Activated CD4-positive, alpha-beta T cell treated with anti-CD3 and anti-CD28 coated beads for 4 hours (primary cell): ENCODE measurements at places on chromosomes 11 and 22.

- DNase-seq = no peak
Observed at GRCh38 chr11:116870054-116870453, 32.6 kb upstream of the APOA1 start.

- no peak for DNase-seq
Observed at GRCh38 chr11:33709466-33709865, 8.8 kb upstream of the C11orf91 start.

DNA sequence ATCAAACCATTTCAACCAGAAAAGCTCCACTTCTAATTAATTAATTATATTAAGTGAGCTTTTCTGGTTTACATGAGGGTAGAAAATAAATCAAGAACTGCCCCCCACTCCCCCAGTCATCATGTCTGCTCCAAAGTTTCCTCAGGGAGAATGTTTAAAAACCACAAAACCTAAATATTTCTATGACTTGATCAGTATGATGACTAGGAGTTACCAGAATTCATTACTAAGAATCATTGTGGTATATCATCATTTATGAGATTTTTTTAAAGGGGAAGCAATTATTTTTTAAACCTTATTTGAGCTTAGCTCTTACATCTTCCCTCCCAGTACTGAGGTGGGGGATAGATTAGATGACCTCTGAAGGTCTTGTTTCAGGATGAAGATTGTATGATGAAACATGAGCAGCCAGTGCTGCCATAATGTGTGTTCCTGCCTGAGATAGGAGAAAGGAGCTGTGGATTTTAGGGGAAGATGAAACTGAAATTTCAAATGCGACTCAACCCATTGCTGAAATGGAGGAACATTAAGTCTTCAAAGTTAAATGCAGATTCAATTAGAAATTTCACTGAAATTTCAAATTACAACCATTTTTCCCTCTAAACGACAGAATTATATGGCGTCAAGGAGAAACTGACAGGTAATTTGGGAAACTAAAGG lies 401.3 kb upstream of the CADM1 start:
- no peak for DNase-seq

GRCh38 chr11:36469063-36469462 lies 41.0 kb downstream of the TRAF6 start:
- no peak for DNase-seq

GRCh38 chr11:118415062-118415738 lies 13.8 kb downstream of the ATP5MG start:
- DNase-seq = no peak

DNA sequence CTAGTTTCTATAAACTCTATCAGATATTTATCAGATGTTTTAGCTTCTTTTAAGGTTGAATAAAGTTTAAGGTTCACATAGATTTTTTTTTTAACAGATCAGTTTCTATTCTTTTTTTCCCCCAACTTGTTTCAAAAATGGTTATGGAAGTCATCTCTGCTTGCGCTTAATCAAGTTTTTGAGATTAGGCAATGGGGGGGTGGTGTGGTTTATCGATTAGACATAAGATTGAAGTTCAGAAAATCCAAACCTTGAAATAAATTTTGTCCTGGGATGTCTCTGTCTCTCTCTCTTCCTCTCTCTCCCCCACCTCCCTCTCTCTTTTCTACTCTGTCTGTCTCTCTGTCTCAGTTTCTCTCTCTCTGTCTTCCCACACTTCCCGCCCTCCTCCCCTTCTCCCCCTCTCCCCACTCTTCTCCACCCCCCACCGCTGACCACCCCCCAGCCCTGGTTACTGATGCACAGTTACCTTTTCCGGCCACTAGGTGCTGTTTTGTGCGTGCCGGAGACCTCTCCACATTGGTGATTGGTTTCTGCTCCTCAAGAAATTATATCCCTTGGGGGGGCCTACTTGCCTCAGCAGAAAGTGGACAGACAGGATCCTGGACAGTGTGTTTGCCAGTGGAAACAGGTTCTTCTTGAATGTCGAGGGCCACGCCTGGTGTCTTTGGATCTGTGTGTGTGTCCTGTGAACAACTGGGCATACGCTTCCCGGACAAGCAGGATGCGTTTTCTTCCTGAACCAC lies 29.7 kb upstream of the ANO1 start:
- no peak for DNase-seq
